ENCODE measurements at places on chromosomes 11 and 22.
A peak's percentile ranks its signal among the peaks of the same experiment; 100 is the strongest.

DNA sequence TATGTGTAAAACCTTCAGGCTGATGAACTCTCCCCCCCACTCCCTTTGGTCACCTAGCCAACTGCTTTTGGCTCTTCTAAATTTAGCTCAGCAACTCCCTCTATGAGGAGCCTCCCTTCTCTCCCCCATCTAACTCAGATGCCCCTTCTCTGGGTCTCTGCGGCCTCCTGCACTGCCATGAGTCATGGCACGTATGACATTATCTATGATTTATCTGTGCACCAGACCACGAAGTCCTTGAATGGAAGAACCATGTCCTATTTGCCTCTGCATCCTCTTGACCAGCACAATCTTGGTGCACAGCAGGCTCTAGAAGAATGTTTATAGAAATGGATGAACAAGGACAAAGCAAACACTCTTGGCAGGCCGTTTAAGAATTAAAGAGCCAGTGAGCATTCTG lies 46.0 kb downstream of the RPL27A start:
- H3K4me3 ChIP-seq: no peak overlapping the region
- H3K27ac ChIP-seq: no peak overlapping the region
- peaks cover 12% of the 10 kb centered on the region for H3K4me1 ChIP-seq
- H3K36me3 ChIP-seq: no peaks in the 10 kb centered on the region

DNA sequence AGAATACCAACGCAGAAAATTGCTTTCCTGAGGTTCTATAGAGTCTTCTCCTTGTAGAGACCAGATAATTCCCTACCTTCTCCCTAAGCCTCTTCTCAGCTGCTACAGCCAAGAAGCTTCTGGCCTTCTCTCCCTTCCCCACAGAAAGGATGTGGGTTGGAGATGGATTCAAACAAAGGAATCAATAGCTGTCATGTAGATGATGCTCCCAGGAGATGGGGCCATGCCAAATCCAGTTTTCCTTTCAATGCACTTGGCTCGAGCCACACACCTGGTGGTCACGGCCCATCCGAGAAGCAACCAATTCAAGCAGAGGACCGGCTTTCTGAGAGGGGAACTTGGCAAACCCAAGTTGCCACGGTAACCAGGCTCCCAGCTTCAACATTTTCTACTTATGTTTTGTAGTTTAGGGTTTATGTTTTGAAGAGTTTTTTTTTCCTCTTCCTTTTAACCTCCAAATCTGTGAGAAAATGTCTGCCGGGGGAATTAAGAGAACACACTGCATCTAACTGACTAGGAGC lies 31.3 kb upstream of the OPCML start:
- no peaks in the 10 kb centered on the region for H3K36me3 ChIP-seq
- H3K27ac ChIP-seq: no peak overlapping the region
- no peak for DNase-seq

DNA sequence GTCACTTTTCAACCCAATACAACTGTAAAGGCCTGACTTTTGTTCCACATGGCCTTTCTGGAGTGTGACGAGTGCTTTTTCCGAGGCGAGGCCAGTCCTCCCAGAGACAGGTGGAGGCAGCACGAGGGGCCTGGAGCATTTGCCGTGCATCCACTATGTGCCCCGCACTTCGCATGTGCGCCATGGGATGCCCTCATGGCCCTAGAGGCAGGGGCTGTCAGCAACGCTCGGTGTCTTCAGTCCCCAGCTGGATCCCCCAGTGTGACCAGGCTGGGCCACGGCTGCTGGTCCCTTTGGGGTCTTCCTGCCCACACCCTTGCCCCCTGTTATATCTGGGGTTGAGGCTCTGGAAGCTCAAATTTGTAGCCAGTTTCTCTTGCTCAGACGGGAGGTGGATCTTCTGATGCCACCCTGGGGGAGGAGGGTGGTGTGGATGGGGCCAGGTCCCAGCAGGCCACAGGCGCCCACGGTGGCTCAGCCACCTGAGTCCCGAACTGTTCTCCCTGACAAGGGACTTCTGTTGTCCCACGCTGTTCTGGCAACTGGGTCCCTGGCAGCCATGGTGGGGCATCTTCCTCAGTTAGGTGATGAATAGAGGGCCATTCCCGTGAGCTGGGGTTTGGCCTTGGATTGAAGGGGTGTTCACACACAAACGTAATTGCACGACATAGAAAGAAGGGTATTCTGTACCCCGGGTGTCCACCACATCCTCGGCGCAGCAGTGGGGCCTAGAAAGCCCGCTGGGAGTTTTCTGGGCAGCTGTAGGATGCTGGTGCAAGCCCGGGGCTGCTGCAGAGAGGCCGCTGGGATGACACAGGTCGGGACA lies 100.9 kb downstream of the CTTN start:
- DNase-seq: no peak
- peaks cover 9% of the 10 kb centered on the region for H3K27me3 ChIP-seq
- no peaks in the 10 kb centered on the region for H3K36me3 ChIP-seq

DNA sequence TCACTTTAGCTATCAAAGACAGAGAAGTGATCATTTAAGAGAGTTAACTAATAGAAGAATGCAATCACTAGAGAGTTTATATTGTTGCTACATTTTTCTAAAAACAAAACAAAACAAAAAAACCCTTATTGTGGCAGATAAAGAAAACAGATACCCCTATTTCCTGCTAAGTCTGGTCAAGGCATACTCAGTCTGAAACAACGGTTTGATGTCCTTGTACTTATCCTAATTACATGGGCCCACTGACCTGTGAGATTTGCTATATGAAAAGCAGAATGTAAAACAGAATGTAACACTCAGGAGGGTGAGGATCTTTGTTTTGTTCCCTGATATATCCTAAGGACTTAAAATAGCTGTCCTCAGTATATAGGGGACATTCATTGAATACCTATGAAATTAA lies 24.6 kb downstream of the MAML2 start:
- peaks cover 39% of the 10 kb centered on the region for H3K4me1 ChIP-seq
- H3K27me3 ChIP-seq: no peaks in the 10 kb centered on the region
- H3K4me3 ChIP-seq: no peak overlapping the region
- no peak for DNase-seq

- peaks cover 5% of the 10 kb centered on the region for H3K4me1 ChIP-seq
- H3K27ac ChIP-seq: peak overlapping the region; percentile 45
- DNase-seq: no peak
- peaks cover 10% of the 10 kb centered on the region for H3K27me3 ChIP-seq
- peak overlapping the region; percentile 69 for H3K4me3 ChIP-seq
- H3K36me3 ChIP-seq: peaks cover 2% of the 10 kb centered on the region
These were observed 11.4 kb upstream of the BRD1 start for GRCh38 chr22:49838771-49839717.

DNA sequence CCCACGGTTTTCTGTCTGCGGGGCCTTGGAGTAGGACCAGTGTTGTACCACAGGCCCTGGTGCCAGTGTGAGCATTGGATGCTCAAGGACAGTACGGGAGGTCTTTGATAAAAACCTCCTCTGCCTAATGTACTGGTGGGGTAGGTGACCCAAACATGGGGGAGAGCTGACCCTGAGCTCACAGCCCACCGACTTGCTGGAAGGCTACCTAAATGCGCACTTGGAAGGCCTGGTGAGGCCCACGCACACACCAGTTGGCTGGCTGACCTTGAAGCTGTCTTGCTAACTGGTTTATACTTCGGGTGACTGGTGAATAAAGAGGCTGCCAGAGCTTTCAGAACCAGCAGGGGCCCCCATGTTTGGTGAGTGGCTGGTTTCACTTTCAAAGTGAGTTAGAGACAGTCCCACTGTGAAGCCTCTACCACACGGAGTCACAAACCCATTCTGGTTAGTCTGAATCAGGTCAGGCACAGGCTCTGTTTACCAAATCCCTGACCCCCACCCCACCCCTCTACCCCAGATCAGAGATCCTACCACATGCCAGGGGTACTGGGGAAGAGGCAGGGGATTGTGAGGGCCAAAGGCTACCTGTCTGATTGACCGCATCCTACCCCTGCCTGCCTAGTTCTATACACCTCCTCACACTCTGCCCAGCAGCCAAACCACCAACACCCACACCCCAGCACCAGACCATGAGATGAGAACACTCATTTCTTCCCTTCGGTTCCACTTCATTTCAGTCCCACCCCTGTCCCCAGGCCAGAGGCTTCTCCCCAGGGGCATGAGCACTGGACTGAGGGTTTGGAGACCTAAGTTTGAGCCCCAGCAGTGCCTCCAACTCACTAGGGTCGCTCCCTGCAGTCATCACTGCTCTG lies 12.7 kb upstream of the IL2RB start:
- peak overlapping the region; percentile 38 for H3K4me3 ChIP-seq
- peak overlapping the region; percentile 35 for H3K27ac ChIP-seq
- no peak for DNase-seq
- peaks cover 28% of the 10 kb centered on the region for H3K4me1 ChIP-seq

DNA sequence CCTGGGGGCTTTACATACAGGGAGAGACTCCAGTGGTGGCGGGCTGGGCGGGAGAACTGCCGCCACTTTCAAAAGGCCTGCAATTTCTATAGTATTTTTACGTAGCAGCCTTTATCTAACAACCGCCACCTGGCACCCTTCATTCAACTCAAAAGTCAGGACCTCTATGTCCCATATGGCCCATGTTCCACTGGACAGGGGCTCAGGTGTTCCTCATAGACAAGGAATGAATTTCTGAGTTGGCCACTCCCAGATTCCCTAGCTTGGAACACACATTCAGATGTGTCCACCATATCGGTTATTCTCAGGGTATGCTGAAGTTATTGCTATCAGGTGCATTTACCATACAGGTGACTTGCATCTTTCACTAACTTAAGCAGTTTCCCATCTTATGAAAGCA lies 29.9 kb downstream of the RNF169 start:
- H3K27me3 ChIP-seq: no peaks in the 10 kb centered on the region
- H3K27ac ChIP-seq: no peak overlapping the region
